Effector CD8-positive, alpha-beta T cell (primary cell): ENCODE measurements at places on chromosomes 1 and 21.

- DNase-seq = no peak
Observed at GRCh38 chr1:84245563-84245962, 55.9 kb upstream of the SAMD13 start.

DNA sequence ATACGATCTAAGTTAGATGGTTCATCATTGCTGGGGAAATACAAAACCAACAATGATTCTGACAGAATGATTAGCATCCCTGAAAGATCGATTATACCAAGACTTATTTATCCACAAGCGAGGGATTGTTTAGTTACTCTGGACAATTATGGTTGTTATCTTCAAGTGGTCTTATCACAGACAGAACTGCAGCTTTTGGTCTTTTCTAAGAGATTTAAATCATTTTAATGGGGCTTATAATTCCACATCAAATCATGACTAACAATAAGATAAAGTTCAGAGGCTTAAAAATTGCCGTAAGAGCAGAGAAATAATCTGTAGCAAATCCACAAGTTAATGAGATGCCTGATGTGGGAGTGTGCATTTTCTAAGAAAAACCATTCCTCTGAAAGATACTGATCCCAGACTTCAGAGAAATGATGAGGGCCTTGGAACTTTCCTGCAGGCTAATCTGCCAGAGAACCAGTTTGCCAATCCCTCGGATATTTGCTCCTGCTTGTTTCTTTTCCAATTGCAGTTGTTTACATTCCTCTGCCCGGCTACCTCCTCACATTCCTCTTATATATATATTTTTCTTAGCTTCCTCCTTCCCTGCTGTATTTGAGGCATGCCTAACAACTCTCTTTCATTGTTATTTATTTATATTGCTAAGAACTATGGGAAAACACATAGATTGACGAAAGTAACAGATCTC is 134.8 kb downstream of the BACH1 start:
- DNase-seq = no peak

- no peak for DNase-seq
Observed at GRCh38 chr1:115251340-115251748, 86.7 kb downstream of the NGF start.

- DNase-seq = no peak
Observed at GRCh38 chr1:45410850-45411509, 70.7 kb upstream of the MUTYH start.
